ENCODE measurements at places on chromosomes 13 and 19. TPM values are rescaled to one million over a fixed set of nuclear protein-coding genes. Genes with fewer than 3 reads are reported as not detected.

The GNA15 gene
- under 0.01 TPM for total RNA-seq

The TPTE2 gene
- total RNA-seq, result not detected

The KIR2DL3 gene
- total RNA-seq, result not detected

The PRR22 gene
- total RNA-seq, result 0.18 TPM

The GPC6 gene
- total RNA-seq, result 139 TPM

The CBY2 gene
- total RNA-seq, result not detected

The KCNRG gene
- total RNA-seq, result 7.4 TPM

The KPTN gene
- 5.9 TPM for total RNA-seq

The ICAM3 gene
- total RNA-seq, result 7.7 TPM

The SOHLH2 gene
- total RNA-seq, result 0.83 TPM

The ZNF571 gene
- 4.2 TPM for total RNA-seq

The MIA gene
- total RNA-seq, result not detected

The AMH gene
- total RNA-seq, result 0.59 TPM

The SARS2 gene
- total RNA-seq, result 14.4 TPM

The ANGPTL4 gene
- 8.6 TPM for total RNA-seq

The KIR3DL1 gene
- total RNA-seq, result not detected

The FXYD1 gene
- total RNA-seq, result not detected

The SSC5D gene
- total RNA-seq, result 13.7 TPM
